ENCODE measurements at places on chromosomes 16 and 17.

- DNase-seq = peak; percentile 25
These were observed 41.1 kb upstream of the KLHDC4 start for GRCh38 chr16:87806641-87807546.

- no peak for DNase-seq
These were observed 175.6 kb downstream of the PCTP start for GRCh38 chr17:55926276-55926990.

DNA sequence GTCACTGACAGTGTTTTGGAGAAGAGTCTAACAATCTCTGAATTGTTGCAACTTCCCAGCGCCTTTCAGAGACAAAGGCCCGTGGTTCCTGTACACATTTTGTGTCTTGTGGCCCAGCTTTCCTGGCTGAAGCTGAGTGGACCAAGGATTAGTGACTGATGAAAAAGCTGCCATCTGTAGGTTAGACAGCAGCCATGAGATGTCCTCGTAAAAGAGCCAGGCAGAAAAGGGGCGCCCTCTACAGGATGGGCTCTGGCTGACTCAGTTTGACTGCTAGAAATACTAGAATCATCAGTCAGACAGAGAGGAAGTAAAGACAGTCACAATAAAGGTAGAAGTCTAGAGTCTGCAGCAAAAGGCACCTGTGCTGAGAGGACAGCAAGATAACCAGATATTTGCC is 26.5 kb upstream of the NF1 start:
- DNase-seq = peak; percentile 12

DNA sequence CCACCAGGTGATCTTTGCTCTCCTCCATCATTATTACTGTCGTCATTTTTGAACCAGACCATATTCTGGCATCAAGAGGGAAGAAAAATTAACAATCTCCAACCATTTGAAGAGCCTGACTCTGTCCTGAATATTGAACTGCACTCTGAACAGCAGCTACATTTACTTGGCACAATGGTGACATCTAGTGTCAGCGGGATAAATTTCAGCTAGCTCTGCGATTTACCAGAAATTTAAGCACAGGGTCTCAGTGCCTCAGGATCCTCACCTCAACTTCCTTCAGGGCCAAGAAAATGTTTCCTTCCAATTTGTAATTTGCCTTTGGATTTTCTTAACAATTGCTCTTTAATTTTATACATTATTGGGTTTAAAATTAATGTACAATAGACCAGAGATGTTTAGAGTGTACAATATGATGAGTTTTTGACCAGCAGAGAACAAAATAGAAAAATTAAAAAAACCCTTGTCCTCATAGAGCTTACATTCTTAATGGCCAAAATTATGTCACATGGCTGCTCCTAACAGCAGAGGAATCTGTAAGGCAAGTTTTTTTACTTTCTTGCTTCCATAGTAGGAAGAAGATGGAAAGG is 10.7 kb upstream of the ZNF19 start:
- no peak for DNase-seq

DNA sequence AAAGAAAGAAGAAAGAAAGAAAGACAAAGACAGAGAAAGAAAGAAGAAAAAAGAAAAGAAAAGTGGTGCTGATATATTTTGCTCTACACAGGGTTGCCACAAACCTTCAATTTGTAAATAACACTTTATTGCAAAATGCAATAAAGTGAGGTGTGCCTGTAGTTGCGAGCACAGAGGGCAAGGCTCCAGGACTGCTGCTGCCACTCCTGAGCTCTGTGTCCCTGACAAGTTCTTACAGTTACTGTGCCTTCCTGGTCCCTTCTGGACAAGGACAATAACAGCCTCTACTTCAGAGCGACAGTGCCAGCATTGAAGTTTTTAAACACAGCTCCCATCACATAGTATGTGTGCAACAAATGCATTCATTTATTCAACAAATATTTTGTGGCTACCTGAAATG is 148.1 kb downstream of the AXIN2 start:
- no peak for DNase-seq

Data from stimulated activated CD8-positive, alpha-beta memory T cell treated with anti-CD3 and anti-CD28 coated beads, Interleukin-7, amount 100 ng/mL, for 24 hours (primary cell).